ENCODE measurements at places on chromosomes 2 and 18. TPM values are rescaled to one million over a fixed set of nuclear protein-coding genes. Genes with fewer than 3 reads are reported as not detected.

DNA sequence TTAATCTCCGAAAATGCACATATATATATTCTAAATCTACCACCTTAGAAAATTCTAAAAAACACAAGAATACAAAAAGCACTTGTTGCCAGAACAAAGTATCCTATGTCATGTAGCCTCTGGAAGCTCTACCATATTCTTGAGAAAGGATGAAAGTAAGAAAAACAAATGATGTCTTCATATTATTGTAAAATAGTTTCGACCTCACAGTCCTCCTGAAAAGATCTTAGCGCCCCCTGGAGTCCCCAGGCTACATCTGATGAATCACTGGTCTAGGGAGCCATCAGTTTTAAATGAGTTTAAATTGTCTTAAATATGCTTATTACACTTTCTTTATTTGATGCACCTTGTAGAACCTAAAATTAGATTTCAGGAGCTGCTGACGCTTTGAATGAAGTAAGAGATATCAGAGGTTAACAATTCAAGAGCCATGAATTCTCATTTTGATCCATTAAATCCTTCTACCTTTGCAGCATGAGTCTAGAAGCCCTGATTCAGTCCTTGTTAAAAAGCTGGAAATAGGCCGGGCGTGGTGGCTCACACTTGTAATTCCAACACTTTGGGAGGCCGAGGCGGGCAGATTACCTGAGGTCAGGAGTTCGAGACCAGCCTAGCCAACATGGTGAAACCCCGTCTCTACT, 138.8 kb downstream of the MCFD2 start:
- H3K27ac ChIP-seq: no peak overlapping the region
- H3K4me1 ChIP-seq: peaks cover 8% of the 10 kb centered on the region
- no peak overlapping the region for H3K4me3 ChIP-seq
- peak; percentile 61 for DNase-seq
- H3K36me3 ChIP-seq: no peaks in the 10 kb centered on the region

B4GALT6 gene
- total RNA-seq: 16.5 TPM

GRCh38 chr2:48870942-48871341, 115.4 kb upstream of the LHCGR start:
- H3K4me1 ChIP-seq: peaks cover 4% of the 10 kb centered on the region
- H3K27me3 ChIP-seq: peaks cover 2% of the 10 kb centered on the region
- DNase-seq: no peak
- H3K4me3 ChIP-seq: no peak overlapping the region
- H3K36me3 ChIP-seq: no peaks in the 10 kb centered on the region

DNA sequence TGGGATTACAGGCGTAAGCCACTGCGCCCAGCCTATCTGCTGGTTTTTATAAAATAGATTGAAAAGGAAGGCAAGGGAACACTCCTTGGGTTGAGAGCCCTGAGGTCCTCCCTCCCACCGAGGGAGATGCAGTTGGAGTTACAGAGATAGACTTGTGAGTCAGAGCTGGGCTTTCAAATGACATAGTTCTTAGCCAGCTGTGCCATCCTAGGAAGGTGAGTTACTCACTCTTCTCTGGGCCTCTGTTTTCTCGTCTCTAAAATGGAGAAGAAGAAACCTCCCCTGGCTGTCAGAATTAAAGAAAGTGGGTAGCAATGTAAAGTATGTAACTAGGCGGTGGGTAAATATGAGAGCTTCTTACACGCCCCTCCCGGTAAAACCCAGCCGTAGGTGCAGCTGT, 2.4 kb downstream of the LRRFIP1 start:
- no peak overlapping the region for H3K4me3 ChIP-seq
- no peak overlapping the region for H3K27ac ChIP-seq
- peaks cover 8% of the 10 kb centered on the region for H3K36me3 ChIP-seq
- H3K4me1 ChIP-seq: peaks cover 19% of the 10 kb centered on the region

DNA sequence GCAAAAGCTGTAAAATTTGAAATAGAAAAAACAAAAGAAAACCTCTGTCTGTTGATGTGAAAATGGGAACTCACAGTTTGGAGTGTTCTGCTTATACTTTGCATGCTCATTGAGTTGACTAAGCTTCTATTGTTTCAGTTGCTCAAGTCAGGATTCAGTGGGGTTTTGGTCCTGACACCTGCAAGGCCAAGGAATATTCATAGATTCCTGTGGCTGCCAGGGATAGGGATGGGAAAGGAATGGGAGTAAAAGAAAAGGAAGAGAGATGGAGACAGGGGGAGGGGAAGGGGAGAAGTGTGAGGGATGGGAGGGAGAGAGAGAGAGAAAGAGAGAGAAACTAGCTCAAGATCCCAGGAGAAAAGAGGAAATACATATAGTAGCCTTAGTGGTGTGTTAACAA, 1.3 kb downstream of the CPS1 start:
- no peaks in the 10 kb centered on the region for H3K36me3 ChIP-seq
- H3K27me3 ChIP-seq: no peaks in the 10 kb centered on the region
- H3K4me3 ChIP-seq: no peak overlapping the region
- H3K27ac ChIP-seq: no peak overlapping the region
- H3K4me1 ChIP-seq: no peaks in the 10 kb centered on the region

DNA sequence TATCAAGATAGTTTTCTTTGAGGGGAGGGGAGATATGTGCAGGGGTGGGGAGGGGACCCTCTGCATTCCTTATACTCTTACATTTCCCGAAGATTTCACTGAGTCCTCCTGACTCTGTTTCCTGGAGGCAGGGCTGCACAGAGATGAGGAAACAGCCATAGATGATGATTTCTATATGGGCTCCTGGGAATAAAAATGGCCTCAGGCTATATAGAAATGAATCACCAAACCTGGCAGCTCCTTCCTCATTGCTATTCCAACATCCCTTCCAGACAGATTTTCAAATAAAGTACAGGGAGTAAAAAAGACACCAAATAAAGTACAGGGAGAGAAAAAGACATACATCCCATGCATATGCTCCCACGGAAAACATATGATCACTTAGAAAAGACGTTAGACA, 474.8 kb upstream of the RAB6C start:
- no peak overlapping the region for H3K27ac ChIP-seq
- H3K4me3 ChIP-seq: no peak overlapping the region
- H3K27me3 ChIP-seq: no peaks in the 10 kb centered on the region
- no peaks in the 10 kb centered on the region for H3K36me3 ChIP-seq
- no peaks in the 10 kb centered on the region for H3K4me1 ChIP-seq

CHRND gene
- 2.2 TPM for total RNA-seq

DNA sequence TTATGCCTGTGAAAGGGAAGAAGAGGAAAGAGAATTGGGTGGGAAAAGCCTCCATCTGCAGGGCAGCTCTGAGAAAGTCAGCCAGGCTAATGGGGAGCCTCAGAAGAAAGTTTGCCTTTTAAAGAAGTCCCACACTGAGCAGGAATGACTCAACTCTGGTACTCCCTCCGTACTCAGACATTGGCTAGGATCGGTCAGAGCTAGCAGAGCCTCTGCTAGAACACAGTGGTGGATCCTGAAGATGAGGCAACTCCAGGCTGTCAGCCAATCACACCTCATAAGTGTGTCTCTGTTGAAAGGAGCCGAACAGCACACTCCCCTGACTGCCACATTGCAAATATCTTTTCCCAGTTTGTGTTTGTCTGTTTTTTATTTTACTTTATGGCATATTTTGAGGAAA, 96.9 kb downstream of the HNRNPLL start:
- H3K4me1 ChIP-seq: peaks cover 8% of the 10 kb centered on the region
- H3K36me3 ChIP-seq: peaks cover 6% of the 10 kb centered on the region
- DNase-seq: no peak
- H3K27ac ChIP-seq: no peak overlapping the region
- H3K27me3 ChIP-seq: peaks cover 4% of the 10 kb centered on the region

- H3K36me3 ChIP-seq: peaks cover 4% of the 10 kb centered on the region
- H3K4me3 ChIP-seq: no peak overlapping the region
- DNase-seq: no peak
- H3K4me1 ChIP-seq: no peaks in the 10 kb centered on the region
Observed at GRCh38 chr2:121860033-121860757, 104.7 kb downstream of the TSN start.

OLA1 gene
- total RNA-seq: 96.2 TPM

GRCh38 chr18:26649193-26649543, 100.8 kb upstream of the KCTD1 start:
- no peaks in the 10 kb centered on the region for H3K4me1 ChIP-seq
- peaks cover 6% of the 10 kb centered on the region for H3K27me3 ChIP-seq
- no peak overlapping the region for H3K4me3 ChIP-seq
- peaks cover 3% of the 10 kb centered on the region for H3K36me3 ChIP-seq
- DNase-seq: no peak

DNA sequence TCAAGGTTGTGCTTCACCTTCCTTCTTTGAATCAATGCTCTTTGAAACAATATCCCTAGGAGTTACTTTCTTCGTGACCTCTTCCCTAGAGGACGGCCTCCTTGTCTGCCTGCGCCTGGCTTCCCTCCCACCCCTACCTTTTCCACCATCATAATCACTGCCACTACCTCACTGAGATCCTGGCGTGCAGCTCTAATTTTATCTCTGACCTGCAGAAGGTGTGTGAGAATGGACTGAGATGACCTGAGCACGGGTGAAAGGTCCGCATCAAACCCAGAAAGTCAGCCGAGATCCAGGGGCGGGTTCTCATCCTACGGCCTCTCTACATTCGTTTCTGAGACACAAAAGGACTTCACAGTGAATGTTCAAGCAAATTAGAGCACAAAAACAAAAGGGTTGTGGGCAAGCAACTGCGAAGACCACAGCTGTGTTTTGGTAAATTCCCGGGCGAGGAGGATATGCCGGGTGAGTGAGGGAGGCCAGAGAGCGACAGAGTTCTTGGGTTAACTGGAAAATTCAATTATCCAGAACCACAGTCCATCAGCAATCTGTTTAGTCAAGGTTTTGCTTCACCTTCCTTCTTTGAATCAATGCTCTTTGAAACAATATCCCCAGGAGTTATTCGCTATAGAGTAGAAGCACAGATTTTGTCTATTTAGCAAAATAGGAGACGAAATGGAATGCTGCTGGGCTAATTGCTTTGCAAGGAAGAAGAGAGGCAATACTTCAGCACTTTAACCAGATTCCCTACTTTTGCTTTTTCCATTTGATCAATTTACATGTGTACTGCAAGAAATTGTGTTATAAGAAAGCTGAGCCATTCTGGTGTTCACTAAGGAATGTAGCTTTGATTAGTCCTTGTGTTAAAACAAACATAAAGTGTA, 212.6 kb downstream of the ACKR3 start:
- no peaks in the 10 kb centered on the region for H3K36me3 ChIP-seq
- H3K4me3 ChIP-seq: peak overlapping the region; percentile 51
- peaks cover 4% of the 10 kb centered on the region for H3K27me3 ChIP-seq
- H3K4me1 ChIP-seq: peaks cover 15% of the 10 kb centered on the region
- no peak for DNase-seq
- peak overlapping the region; percentile 67 for H3K27ac ChIP-seq

ARHGAP15 gene
- not detected for total RNA-seq

DNA sequence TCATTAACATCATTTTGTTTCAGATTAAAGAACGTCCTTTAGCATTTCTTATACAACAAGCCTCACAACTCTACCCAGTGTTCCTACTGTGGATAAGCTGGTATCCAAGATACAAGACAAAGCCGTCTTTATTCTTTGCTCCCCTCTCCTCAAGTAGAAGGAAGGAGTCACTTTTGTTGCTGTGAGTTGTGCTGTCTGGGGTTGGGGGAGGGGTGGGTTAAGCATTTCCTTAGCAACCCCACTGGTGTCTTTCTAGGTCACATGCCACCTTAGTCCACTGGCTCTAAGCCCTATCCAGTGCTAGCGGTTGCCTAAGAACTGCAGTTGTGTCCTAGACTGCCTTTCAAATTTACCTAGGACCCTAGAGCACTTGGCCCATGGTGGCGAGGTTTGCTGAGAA, 155.6 kb upstream of the PIEZO2 start:
- no peaks in the 10 kb centered on the region for H3K4me1 ChIP-seq
- H3K4me3 ChIP-seq: no peak overlapping the region
- H3K27ac ChIP-seq: no peak overlapping the region
- no peak for DNase-seq
